ENCODE measurements at places on chromosomes 1 and 21. TPM values are rescaled to one million over a fixed set of nuclear protein-coding genes. Genes with fewer than 3 reads are reported as not detected.

PNRC2 gene
- 140 TPM for total RNA-seq

DNA sequence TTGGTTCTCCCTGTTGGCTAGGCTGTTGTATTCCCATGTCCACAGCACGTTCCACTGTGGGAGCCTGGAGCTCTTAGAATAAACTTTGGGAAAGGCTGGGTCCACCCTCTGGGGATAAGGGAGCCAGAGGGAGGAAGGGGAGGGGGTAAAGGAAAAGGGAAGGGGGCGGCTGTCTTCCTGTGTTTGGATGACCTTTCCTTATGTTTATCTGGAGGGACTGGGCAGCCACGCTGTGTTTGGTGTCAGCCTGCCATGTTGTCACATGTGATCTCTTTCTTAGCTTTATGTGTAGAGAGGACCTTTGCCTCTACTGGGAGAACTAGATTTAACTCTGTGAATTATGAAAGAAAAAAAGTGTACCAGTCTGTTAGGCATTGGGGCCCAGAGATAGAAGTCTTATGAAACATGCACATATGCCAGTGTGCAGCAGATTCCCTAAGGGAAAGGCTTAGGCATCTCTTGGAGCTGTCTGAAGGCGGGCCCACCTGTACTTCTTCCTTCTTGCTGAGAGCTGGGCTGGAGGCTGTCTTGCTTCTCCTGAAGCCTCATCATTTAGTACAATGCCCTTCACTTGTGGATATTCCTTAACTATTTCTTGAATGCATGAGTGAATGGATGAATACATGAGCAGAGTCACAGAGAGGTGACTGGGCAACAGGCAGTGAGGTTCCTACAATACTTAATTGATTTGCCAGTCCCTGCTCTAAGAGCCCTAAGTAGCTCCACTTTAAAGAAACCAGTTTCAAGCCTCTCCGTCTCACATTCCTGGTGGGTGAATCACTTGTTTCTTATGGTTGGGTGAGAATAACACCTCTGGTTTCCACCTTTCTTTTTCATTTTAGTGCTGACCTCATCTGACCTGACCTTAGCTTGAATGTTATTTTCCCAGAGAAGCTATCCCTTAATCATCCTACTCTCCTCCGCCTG is 62.5 kb upstream of the ARHGAP29 start:
- no peak for DNase-seq
- no peak overlapping the region for H3K4me3 ChIP-seq
- H3K27ac ChIP-seq = no peak overlapping the region
- H3K36me3 ChIP-seq = no peaks in the 10 kb centered on the region

- peaks cover 39% of the 10 kb centered on the region for H3K4me1 ChIP-seq
- peaks cover 63% of the 10 kb centered on the region for H3K36me3 ChIP-seq
- H3K27me3 ChIP-seq = peaks cover 2% of the 10 kb centered on the region
- H3K27ac ChIP-seq = peak overlapping the region; percentile 57
Measured at GRCh38 chr1:23977854-23978191, 2.3 kb downstream of the SRSF10 start.

DNA sequence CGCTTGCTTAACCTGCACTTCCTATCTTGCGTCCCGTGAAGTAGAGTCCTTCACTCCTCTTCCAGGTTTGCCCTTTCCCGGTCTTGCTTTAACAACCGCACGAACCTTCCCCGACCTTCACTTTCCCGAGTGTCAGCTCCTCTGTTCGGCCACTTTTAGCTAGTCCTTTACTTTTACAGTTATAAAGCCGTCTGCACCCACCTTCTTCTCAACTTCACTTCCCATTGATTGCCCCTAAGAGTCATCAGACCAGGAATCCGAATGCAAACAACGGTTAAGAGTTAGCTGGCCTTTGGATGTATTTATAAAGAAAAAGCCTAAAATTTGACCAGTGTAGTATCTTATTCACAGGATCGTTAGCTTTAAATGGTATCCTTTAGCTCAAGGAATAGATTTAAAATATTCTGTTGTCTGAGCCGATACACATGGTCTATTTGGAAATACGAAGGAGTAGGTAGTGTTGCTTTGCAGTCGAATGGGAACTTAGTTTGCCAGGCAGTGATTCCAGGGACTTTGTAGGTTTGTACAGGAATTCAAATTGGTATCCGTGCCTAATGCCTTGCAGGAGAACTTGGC is 1.4 kb downstream of the PPP2R5A start:
- peak overlapping the region; percentile 96 for H3K27ac ChIP-seq
- peaks cover 42% of the 10 kb centered on the region for H3K4me1 ChIP-seq
- no peak for DNase-seq
- H3K27me3 ChIP-seq = no peaks in the 10 kb centered on the region
- H3K4me3 ChIP-seq = peak overlapping the region; percentile 97

C1orf21 gene
- 2.5 TPM for total RNA-seq

CR1 gene
- total RNA-seq = not detected

WNT2B gene
- total RNA-seq = not detected

CORT gene
- total RNA-seq = 0.52 TPM

KANK4 gene
- not detected for total RNA-seq

DNA sequence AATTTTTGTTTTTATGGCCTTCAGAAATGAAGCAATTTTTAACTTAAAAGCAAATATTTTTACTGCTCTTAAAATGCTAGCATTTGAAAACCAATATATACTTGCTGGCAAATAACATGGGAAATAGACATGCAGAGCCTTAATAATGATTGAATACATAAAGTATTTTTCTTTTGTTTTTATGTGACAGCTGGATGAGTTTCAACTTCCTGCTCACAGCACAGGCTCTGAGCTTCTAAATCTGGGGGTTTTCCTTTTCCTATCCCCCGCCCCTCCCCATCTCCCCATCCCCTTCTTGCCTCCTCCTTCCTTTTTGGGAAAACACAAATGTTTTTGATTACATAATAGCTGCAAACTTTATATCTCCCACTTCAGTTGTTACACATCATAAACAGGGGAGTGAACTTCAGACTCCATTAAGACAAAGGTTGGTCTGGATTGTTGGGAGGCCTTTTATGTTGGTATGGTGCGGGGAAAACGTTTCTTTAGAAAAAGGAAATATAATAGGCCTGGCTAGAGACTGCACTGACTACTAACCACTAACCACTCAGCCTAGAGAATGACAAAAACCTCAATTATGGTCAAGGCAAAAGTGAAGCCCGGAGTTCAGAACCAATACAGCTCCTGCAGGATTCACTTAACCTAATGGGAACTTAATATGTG is 116.1 kb upstream of the GORAB start:
- H3K27ac ChIP-seq = no peak overlapping the region
- H3K4me1 ChIP-seq = no peaks in the 10 kb centered on the region
- no peaks in the 10 kb centered on the region for H3K27me3 ChIP-seq
- H3K4me3 ChIP-seq = no peak overlapping the region
- DNase-seq = no peak

- no peak overlapping the region for H3K27ac ChIP-seq
- H3K36me3 ChIP-seq = peaks cover 12% of the 10 kb centered on the region
Measured at GRCh38 chr1:110684491-110684890, 9.8 kb upstream of the KCNA3 start.

DNA sequence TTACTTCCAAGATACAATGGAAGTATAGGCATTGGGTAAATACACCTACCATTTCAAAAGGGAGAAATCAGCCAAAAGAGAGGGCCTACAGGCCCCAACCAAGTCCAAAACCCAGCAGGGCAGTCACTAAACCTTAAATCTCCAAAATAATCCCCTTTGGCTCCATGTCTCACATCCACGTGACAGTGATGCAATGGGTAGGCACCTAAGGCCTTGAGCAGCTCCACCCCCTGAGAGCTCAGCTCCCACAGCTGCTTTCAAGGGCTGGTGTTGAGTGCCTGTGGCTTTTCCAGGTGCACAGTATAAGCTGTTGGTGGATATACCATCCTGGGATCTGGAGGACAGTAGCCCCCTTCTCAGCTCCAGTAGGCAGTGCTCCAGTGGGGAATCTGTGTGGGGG is 72.5 kb downstream of the UROD start:
- no peak overlapping the region for H3K27ac ChIP-seq
- H3K27me3 ChIP-seq = no peaks in the 10 kb centered on the region
- no peaks in the 10 kb centered on the region for H3K36me3 ChIP-seq
- H3K4me3 ChIP-seq = no peak overlapping the region
- no peak for DNase-seq
- H3K4me1 ChIP-seq = no peaks in the 10 kb centered on the region

DNA sequence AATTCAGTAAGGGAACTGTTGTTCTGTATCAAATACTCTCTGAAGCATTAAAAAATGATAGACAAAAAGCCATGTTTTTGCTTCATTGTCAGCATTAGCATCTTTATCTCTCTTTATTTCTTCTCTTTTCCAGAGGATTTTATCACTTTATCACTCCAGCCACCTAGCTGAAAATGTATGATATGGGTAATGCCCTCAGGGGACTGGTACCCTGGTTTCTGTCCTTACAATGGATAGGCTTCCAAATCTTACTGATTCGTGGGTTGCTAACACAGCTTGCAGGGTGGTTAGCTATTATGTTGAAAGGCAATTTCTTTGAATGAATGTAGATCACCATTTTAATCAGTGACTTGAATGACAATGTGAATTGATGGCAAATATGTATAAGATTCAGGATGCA is 23.3 kb upstream of the HRNR start:
- H3K27ac ChIP-seq = no peak overlapping the region
- no peak for DNase-seq
- H3K27me3 ChIP-seq = peaks cover 21% of the 10 kb centered on the region
- H3K4me1 ChIP-seq = no peaks in the 10 kb centered on the region
- H3K36me3 ChIP-seq = no peaks in the 10 kb centered on the region
- no peak overlapping the region for H3K4me3 ChIP-seq

DNA sequence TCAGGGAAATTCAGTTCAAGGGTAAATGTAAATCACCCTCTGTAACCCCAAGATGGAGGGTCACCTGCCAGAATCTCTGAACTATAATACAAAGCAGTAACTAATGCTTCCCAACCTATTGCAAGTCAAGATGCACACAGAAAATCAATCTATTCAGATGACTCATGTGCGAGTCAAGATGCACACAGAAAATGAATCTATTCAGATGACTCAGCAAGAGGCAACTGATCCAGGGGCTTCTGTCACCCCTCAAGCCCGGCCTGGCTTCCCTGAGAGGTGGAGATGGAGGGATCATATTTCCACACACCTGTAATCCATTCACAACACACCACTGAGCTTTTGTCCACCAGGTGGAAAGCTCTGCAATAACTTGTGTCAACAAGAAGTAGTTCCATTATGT is 17.4 kb upstream of the HIVEP3 start:
- DNase-seq = no peak
- peaks cover 1% of the 10 kb centered on the region for H3K36me3 ChIP-seq
- no peak overlapping the region for H3K27ac ChIP-seq
- H3K4me3 ChIP-seq = no peak overlapping the region
- H3K4me1 ChIP-seq = peaks cover 9% of the 10 kb centered on the region

DNA sequence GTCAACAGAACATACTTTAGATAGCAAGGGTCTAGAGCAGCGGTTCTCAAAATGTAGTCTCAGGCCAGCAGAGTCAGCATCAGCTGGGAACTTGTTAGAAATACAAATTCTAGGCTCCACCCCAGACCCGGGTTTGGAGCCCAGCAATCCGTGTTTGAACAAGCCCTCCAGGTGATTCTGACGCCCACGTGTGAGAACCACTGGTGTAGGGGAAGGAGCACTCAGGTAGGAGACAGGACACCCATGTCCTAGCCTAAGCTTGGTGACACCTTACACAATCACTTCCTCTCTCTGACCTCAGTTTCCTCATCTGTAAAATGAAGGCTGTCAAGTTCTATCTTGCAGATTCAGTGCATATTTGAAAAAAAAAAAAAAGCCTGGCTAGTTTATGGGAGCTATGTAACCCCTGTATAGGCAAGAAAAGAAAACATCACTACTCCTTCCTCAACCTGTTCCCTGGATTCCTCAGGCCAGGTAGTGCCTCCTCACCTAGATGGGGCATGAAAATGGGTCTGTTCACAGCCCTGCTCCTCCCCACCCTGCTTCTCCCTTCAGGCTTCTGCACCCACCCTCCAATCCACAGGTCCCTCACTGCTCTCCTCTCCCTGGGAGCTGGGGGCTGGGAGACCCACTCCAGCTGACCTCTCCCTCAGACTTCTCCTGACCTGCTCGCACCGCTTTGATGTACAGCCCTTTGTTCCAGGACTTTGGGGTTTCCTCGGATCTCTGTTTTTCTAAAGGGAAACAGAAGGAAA is 7.1 kb upstream of the PHLDA3 start:
- no peak overlapping the region for H3K27ac ChIP-seq
- H3K4me1 ChIP-seq = peaks cover 15% of the 10 kb centered on the region
- DNase-seq = no peak

SFN gene
- total RNA-seq = 0.47 TPM

- no peak for DNase-seq
- H3K27ac ChIP-seq = no peak overlapping the region
- H3K4me1 ChIP-seq = peaks cover 4% of the 10 kb centered on the region
- no peak overlapping the region for H3K4me3 ChIP-seq
Measured at GRCh38 chr1:65964123-65964522, 171.4 kb downstream of the PDE4B start.

GRCh38 chr1:183653876-183654451 is 848 bp upstream of the APOBEC4 start:
- DNase-seq = no peak
- no peak overlapping the region for H3K4me3 ChIP-seq
- H3K27ac ChIP-seq = peak overlapping the region; percentile 76
- no peaks in the 10 kb centered on the region for H3K36me3 ChIP-seq

LMX1A gene
- total RNA-seq = not detected

DNA sequence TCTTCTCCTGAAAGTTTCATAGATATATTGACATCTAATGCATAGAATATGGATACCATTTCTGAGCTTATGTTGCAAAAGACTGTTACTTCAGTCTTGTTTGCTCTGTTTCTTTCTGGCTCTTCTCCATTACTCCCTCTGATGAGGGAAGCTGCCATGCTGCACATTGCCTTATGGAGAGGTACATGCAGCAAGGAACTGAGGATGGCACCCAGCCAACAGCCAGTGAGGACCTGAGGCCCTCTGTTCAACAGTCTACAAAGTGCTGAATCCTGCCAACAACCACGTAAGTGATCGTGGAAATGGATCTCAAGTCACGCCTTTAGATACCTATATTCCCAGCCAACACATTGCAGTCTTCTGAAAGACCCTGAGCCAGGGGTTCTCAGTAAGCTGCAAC is 66.6 kb upstream of the ADAMTS5 start:
- no peak overlapping the region for H3K27ac ChIP-seq
- H3K4me3 ChIP-seq = no peak overlapping the region
- DNase-seq = peak; percentile 32
- H3K36me3 ChIP-seq = no peaks in the 10 kb centered on the region

- peaks cover 6% of the 10 kb centered on the region for H3K36me3 ChIP-seq
- no peak for DNase-seq
- no peaks in the 10 kb centered on the region for H3K4me1 ChIP-seq
- H3K4me3 ChIP-seq = no peak overlapping the region
Measured at GRCh38 chr1:183922197-183922596, 115.3 kb downstream of the COLGALT2 start.

DNA sequence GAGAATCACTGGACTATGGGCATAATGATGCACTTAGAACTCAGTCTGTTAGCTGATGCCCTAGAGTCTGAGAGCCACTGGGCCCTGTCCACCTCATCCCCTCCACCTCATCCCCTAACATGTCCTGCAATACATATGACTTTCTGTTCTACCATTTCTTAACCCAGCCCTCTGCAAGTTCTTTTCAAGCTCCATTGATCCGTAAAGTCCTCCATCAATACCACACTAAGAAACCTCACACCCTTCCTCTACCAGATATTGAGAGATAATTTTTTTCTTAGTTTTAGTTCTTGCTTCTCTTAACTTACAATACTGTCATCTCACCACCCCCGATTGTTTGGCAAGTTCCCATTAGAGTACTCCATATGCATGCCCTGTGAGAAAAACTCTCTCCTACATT is 22.1 kb downstream of the FCRL4 start:
- DNase-seq = no peak
- H3K4me1 ChIP-seq = no peaks in the 10 kb centered on the region
- no peaks in the 10 kb centered on the region for H3K36me3 ChIP-seq
- no peak overlapping the region for H3K4me3 ChIP-seq

GUCA2B gene
- total RNA-seq = not detected
